ENCODE measurements at places on chromosomes 16 and 17. TPM values are rescaled to one million over a fixed set of nuclear protein-coding genes. Genes with fewer than 3 reads are reported as not detected.

GRCh38 chr16:19497176-19497575 lies 24.7 kb downstream of the GDE1 start:
- H3K36me3 ChIP-seq = peaks cover 10% of the 10 kb centered on the region
- H3K4me1 ChIP-seq = no peaks in the 10 kb centered on the region
- no peaks in the 10 kb centered on the region for H3K27me3 ChIP-seq
- H3K4me3 ChIP-seq = no peak overlapping the region
- no peak for DNase-seq

The CDRT15 gene
- total RNA-seq = not detected

The SP6 gene
- 2.5 TPM for total RNA-seq

The GUCY2D gene
- total RNA-seq = 1.8 TPM

DNA sequence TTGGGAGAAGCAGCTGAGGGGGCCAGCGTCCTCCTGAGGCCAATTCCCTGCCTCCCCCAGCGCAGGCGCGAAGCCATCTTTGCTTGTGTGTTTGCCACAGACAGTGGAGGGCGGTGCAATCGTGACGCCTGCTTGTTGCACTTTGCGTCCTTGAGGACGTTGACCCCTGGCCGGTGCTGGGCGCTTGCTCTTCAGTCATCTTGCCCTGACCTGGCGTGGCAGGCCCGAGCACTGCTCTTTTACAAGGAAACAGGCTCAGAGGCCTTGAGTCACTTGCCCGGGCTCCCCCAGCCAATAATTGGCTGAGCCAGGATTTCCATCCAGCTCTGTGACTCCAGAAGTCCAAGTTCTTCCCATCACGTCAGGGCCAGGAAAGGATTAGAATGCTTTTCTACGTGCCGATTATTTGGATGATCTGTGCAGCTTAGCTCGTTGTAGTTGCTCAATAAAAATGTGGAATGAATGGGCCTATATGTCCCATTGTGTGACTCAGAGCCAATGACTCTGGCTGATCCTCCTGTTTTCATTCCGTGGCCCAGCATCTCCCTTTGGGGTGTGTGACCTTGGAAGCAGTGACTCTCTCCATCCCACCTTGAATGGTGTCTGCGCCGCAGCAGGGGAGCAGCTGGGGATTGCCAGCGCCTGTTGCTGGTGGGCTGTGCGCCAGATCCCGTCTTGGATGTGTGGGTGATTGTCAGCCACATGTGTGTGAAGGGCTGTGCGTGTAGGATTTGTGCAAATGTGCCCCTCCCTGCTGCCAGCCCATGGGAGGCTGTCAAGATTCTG lies 214.1 kb downstream of the SEC14L1 start:
- H3K27ac ChIP-seq = peak overlapping the region; percentile 6
- H3K4me1 ChIP-seq = peaks cover 14% of the 10 kb centered on the region
- H3K4me3 ChIP-seq = no peak overlapping the region
- no peaks in the 10 kb centered on the region for H3K27me3 ChIP-seq
- DNase-seq = peak; percentile 48

GRCh38 chr16:70432356-70432722 lies 6.6 kb downstream of the ST3GAL2 start:
- H3K4me3 ChIP-seq = no peak overlapping the region
- H3K27ac ChIP-seq = peak overlapping the region; percentile 83
- no peaks in the 10 kb centered on the region for H3K36me3 ChIP-seq
- peak; percentile 55 for DNase-seq
- H3K4me1 ChIP-seq = peaks cover 83% of the 10 kb centered on the region

The C16orf74 gene
- 7.9 TPM for total RNA-seq

The CLEC3A gene
- not detected for total RNA-seq

GRCh38 chr16:9077091-9077809 lies 14.2 kb upstream of the HAPSTR1 start:
- DNase-seq = no peak
- no peak overlapping the region for H3K27ac ChIP-seq
- no peak overlapping the region for H3K4me3 ChIP-seq
- H3K27me3 ChIP-seq = no peaks in the 10 kb centered on the region
- no peaks in the 10 kb centered on the region for H3K36me3 ChIP-seq

The TP53TG3F gene
- not detected for total RNA-seq

DNA sequence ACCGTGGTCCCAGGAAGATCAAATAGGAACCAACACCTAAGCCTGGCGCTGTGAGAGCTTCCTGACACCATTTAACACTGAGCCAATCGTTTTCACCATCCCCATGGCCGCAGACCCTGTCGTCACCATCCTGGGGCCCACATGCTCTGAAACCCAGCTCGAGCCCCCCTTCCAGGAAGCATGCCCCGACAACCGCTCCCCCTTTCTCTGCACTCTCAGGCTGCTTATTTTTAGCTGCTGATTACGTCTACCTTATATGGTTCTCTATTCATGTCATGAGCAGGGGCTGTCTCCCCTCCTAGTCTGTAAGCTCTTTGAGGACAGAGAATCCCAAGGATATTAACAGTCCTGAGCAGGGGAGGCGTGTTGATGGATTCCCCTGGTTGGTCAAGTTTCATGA lies 10.5 kb downstream of the SRL start:
- no peaks in the 10 kb centered on the region for H3K27me3 ChIP-seq
- H3K4me3 ChIP-seq = no peak overlapping the region
- H3K36me3 ChIP-seq = no peaks in the 10 kb centered on the region
- no peak for DNase-seq
- peaks cover 3% of the 10 kb centered on the region for H3K4me1 ChIP-seq

GRCh38 chr17:4329838-4330237 lies 36.6 kb downstream of the UBE2G1 start:
- no peak overlapping the region for H3K27ac ChIP-seq
- no peaks in the 10 kb centered on the region for H3K36me3 ChIP-seq
- H3K4me1 ChIP-seq = peaks cover 8% of the 10 kb centered on the region
- no peak for DNase-seq
- H3K27me3 ChIP-seq = no peaks in the 10 kb centered on the region

DNA sequence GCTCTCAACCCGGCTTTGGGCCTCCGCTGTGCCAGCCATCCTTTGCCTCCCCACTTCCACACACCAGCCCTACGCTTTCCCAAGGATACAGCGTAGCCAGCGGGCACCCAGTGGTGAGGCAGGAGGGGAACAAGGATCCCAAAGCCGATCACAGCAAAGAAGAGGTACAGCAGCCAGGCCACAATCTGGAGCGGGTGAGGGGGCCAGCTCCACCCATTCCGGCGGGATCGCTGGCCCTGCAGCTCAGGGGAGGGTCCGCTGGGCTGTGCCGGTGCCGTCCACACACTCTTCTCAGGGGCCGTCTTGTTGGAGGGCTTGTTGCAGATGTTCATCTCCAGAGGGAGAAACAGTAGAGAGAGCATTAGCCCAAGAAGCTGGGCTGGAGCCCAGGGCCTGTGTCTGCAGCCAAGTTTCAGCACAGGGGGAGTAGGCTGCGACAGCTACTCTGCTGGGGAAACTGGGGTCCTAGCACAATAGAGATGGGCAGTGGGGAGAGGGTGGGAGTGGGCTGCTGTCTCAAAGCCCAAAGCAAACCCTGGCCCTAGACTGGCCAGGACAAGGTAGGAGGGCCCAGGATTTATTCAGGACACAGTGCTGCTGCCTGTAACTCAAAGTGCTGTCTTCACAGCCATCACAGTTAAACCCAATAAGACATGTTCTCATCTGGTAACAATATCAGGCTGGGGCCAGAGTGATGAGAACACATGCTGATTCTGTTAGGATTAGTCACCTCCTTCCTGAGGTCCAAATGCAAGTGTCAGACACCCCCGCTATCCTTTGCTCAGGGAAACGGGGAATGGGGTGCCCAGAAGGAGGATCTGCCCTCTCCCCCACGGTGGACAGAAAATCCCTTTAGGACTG lies 9.9 kb downstream of the ZDHHC1 start:
- DNase-seq = peak; percentile 85
- no peaks in the 10 kb centered on the region for H3K27me3 ChIP-seq
- H3K36me3 ChIP-seq = no peaks in the 10 kb centered on the region
- H3K4me1 ChIP-seq = peaks cover 22% of the 10 kb centered on the region
- H3K27ac ChIP-seq = peak overlapping the region; percentile 21

DNA sequence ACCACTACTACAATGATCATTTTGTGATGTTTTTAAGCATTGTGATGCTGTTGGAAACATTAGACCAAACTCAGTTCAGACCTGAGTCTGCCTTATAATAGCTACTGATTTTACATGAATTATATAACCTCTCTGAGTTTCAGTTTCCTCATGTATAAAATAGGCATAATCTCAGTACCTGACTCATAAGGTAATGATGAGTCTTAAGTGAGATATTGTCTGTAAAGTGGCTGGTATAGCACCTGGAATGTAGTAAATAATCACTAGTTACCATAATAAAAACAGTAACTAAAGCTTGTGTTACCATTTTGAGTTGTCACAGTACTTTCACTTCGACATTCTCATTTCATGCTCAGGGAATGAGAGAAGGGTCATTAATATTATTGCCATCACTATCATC lies 381.5 kb upstream of the SALL1 start:
- H3K36me3 ChIP-seq = no peaks in the 10 kb centered on the region
- no peaks in the 10 kb centered on the region for H3K4me1 ChIP-seq
- no peaks in the 10 kb centered on the region for H3K27me3 ChIP-seq
- no peak overlapping the region for H3K27ac ChIP-seq

DNA sequence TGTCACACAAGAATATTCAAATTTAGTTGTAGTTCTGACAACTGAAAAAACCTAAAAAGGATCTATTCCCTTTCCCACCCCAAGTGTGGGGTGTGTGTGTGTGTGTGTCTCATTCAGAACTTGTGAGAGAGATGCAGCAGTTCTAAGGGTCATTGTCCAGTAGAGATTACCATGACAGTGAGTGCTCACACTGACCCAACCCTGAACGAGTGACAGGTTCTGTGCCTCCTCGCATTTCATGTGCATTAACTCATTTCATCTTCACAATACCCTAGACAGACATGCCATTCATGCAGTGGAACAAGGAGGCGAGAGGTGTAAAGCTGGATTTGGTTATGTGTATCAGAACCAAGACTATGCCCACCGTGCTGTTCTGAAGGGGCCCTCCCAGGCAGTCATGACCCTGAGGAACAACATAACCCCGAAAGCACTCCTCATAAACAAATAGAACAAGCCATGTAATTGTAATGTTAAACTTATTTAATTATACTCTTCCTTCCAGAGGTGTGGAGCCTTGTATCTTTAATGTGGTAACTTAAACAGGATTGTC lies 102.1 kb downstream of the CLEC16A start:
- H3K36me3 ChIP-seq = peaks cover 7% of the 10 kb centered on the region
- no peak for DNase-seq
- no peaks in the 10 kb centered on the region for H3K27me3 ChIP-seq
- H3K27ac ChIP-seq = no peak overlapping the region
- no peaks in the 10 kb centered on the region for H3K4me1 ChIP-seq

DNA sequence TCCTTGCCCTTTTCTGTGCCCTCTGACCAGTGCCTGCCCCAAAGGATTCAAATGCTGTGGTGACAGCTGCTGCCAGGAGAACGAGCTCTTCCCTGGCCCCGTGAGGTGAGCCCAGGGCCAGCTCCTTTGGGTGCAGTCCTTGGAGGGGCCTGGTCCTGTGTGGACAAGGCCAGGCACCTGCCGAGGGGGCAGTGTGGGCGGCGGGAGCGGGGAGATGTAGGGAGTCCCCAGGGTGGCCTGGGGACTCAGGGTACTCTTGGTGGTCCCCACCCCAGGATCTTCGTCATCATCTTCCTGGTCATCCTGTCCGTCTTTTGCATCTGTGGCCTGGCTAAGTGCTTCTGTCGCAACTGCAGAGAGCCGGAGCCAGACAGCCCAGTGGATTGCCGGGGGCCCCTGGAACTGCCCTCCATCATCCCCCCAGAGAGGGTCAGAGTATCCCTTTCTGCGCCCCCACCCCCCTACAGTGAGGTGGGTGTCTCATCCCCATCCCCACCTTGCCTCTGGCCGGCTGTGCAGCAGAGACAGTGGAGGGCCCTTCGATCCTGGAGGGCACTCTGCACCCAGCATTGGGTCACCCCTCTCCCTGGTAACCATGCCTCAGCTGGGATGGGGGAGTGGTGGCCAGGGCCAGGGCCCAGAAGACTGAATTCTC lies 4.4 kb downstream of the TMEM92 start:
- no peak overlapping the region for H3K4me3 ChIP-seq
- H3K4me1 ChIP-seq = no peaks in the 10 kb centered on the region
- H3K27me3 ChIP-seq = no peaks in the 10 kb centered on the region
- H3K36me3 ChIP-seq = no peaks in the 10 kb centered on the region
- DNase-seq = no peak

DNA sequence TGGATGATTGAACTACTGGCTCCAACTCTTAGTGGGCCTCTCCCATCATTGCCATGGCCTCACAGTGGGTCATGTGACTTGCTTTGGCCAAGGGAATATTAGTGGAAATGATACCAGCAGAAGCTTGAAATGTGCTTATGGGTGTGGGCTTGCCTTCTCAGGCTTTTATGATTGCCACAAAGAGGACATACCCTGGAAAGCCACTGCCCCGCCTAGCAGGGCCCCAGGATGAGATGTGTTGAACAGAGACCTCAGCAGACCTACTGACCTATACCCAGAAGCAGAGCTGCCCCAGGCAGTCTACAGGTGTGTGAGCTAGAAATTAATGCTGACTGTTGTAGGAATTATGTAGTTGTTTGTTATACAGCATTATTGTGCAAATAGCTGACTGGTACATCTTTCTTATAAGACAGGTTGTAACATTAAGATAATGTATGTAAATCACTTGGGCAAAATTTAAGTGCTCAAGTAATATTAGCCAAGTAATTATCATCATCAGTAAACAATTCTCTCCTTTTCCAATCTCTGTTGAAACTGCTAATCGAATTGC lies 67.8 kb upstream of the CDH5 start:
- H3K36me3 ChIP-seq = no peaks in the 10 kb centered on the region
- no peak overlapping the region for H3K27ac ChIP-seq
- DNase-seq = no peak
- no peaks in the 10 kb centered on the region for H3K27me3 ChIP-seq

GRCh38 chr16:74199842-74200124 lies 96.8 kb upstream of the PSMD7 start:
- H3K4me3 ChIP-seq = no peak overlapping the region
- no peaks in the 10 kb centered on the region for H3K36me3 ChIP-seq
- H3K27me3 ChIP-seq = no peaks in the 10 kb centered on the region
- H3K4me1 ChIP-seq = no peaks in the 10 kb centered on the region
- DNase-seq = no peak

The ZC3H7A gene
- 46.3 TPM for total RNA-seq

The GRB7 gene
- 25.5 TPM for total RNA-seq

GRCh38 chr16:981695-982144 lies at the start of gene SOX8:
TSS of gene SOX8 (plus strand) at chr16:981770. CDS start at chr16:981923, 153 bp downstream.
- no peak within 1 kb of the TSS for H3K27ac ChIP-seq
- no peaks in the 10 kb centered on the region for H3K36me3 ChIP-seq
- peaks cover 5% of the 10 kb centered on the region for H3K27me3 ChIP-seq
- DNase-seq = no peak
- H3K4me3 ChIP-seq = peak within 1 kb of the TSS; percentile 55

DNA sequence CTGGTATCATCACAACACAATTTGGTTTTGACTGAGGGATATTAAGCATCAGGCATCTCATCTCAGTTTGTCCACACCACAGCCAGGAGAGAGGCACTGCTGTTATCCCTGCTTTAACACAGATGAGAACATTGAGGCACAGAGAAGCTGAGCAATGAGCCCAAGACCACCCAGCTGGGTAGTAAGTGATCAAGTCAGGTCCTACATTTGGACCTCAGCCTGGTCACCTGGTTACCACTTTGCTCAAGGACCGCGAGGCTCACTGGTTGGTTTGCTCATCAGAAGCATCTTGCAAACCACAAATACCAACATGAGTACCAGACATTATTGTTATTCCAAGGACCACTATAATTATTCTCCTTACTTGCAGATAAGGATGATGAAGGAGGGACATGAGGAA lies 245.5 kb downstream of the CBLN1 start:
- DNase-seq = no peak
- H3K4me3 ChIP-seq = no peak overlapping the region
- no peak overlapping the region for H3K27ac ChIP-seq
- no peaks in the 10 kb centered on the region for H3K36me3 ChIP-seq

The CRYM gene
- 10.2 TPM for total RNA-seq

The VAT1L gene
- 3.3 TPM for total RNA-seq

The LGALS9B gene
- total RNA-seq = not detected

GRCh38 chr16:2786061-2786825 lies 1.1 kb downstream of the PRSS33 start:
- no peaks in the 10 kb centered on the region for H3K36me3 ChIP-seq
- H3K27ac ChIP-seq = no peak overlapping the region
- no peaks in the 10 kb centered on the region for H3K4me1 ChIP-seq
- H3K27me3 ChIP-seq = peaks cover 22% of the 10 kb centered on the region

Data from lung (tissue), 17 donors.